H4 (cell line): ENCODE measurements at places on chromosomes 12 and 14. TPM values are rescaled to one million over a fixed set of nuclear protein-coding genes. Genes with fewer than 3 reads are reported as not detected.
A peak's percentile ranks its signal among the peaks of the same experiment; 100 is the strongest.

DNA sequence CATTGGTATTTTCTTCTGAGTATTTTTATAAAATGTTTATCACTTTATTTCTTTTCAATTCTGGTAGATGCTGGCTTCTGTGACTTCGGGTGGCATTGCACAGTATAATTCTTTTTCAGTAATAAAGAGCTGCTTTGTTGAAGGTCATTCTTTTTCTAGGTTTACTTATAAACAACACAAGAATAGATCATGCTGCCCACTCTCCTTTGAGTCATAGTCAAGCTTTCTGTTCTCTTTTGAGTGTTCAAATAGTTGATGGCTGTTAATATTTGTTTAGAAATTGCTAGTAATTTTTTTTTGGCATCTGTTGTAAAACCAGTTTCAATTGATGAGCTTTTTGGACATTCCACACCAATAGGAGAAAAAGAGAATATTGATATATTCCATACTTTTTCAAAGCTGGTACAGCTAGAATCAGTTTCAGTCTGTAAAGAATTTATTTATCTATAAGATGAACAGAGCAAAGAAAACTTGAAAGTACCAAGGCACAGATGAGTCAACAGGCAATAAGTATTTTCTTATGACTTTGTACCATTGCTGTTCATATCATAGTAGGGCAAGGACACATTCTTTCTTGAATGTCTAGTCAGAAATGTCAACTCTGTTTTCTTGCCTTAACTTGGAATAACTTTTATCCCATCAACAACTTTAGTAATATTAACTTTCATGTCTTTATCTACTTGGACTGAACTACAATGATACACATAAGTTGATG lies 513.0 kb upstream of the SEL1L start:
- no peak for DNase-seq

DNA sequence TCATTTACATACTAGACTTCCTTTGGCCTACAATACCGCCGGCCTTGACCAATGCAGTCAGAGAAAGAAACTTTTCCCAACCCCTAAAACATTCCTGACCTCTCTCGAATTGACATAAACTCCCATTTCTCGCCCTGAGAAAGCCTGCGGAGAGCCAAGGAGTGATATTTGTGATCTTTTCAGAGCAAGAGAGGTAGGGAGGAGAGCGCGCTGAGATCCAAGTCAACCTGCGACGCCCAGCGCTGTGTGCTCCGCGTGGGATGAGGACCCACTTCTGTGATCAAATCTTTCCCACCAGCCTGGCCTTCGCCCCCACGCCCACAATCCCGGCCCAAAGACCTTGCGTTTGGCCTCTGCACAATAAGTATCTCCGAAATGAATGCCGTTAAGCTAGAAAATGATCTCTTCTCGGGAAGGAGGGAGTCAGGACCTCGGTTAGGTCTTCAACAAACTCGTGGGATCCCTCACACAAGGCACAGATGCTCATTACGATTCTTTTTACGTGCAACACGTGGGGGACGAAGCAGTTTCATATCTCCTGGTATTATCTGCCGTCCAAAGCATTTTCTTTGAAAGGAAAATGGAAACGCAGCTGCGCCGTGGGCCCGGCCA lies 6.3 kb upstream of the NPAS3 start:
- DNase-seq, result no peak

DNA sequence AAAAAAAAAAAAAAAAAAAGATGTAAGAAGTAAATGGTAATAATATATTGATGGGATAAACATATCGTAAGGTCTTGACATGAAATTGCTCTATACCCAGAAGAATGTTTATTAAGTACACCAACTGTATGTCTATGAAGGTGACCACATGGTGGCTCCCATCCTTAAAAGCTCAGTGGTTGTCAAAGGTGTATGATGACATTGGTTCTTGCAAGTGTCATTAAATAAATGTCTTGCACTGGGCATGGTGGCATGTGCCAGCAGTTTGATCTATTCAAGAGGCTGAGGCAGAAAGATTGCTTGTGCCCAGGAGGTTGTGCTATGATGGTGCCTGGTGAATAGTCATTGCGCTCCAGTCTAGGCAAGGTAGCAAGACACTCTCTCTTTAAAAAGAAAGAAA lies 10.4 kb downstream of the CCT2 start:
- no peak for DNase-seq

DNA sequence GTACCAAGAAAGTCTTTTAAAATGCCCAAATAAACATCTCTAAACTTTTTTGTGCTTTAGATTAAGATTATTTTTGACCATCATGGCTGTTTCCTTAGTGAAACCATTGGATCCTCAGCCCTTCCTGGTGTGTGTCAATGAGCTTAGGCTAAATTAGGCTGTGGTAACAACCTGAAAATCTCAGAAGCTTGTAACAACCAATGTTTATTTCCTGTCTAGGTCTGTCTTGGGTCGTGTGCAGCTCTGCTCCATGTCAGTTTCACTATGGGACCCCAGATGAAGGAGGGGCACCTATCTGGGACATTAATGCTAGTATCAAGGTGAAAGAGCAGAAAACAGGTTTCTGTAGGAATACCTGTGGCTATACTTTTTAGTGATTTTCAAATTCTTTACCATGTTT lies 49.9 kb downstream of the KCNMB4 start:
- DNase-seq, result no peak

DNA sequence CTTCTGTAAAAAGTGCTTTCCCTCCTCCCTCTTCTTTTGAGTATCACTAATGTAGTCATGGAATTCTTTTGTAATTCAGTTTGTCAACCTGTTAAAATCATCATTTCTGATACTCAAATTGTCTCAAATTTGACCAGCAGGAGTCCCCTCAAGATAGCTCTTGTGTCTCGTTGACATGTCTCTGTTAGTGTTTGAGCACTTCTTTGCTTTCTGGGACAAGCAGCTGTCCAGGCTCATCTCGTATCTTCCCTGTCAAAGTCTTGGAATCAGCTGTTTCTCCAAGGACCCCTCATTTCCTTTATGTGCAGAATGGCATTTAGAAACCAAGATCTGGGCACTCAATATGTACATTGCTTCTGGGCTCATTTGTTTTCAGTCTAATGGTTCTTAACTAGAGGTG lies 10.7 kb downstream of the CIPC start:
- DNase-seq, result no peak

DNA sequence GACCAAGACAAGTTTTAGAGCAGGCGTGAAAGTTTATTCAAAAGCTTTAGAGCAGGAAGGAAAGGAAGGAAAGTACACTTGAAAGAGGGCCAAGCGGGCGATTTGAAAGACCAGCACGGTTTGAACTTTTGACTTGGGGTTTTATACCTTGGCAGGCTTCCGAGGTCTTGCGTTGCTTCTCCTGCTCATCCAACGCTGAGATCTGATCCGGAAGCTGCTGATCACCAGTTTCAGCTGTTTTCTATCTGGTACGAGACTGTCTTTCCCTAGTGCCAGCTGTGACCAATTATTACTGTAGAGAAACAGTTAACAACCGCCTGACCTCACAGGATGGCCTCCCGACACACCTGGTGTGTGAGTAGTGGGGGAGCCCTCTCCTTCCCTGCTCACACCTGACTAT lies 20.6 kb upstream of the SNRPF start:
- peak; percentile 60 for DNase-seq

DNA sequence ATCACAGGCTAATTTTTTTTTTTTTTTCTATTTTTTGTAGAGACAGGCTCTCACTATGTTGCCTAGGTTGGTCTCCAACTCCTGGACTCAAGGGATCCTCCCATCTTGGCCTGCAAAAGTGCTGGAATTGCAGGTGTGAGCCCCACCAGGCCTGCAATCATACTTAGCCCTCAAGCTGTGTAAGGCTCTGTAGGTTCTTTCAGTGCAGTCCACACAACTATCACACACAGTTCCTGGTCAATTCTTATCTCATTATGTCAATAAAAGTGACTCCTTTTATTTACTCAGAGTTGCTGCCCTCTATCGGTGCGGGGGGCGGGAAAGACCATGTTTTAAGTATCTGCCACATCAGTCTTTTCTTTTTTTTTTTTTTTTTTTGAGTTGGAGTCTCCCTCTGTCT lies 29.0 kb downstream of the SLC2A3 start:
- peak; percentile 66 for DNase-seq

DNA sequence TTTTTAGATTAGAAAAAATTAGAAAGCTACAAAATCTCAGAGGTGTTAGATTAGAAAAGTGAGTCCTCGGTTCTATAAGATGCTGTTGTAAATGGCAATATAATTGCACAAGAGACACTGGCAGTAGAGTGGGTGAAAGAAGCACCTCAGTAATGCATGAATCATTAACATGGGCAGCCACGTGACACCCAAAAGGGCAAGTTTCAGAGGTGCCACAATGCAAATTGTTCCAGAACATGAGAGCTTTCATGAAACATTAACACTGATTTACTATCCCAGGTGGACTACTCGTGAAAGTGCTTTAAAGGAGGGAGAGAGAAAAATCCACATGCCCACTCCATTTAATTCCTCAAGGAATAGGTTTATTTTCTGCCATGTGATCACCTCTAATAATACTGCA lies 108.4 kb downstream of the PTPRR start:
- no peak for DNase-seq

DNA sequence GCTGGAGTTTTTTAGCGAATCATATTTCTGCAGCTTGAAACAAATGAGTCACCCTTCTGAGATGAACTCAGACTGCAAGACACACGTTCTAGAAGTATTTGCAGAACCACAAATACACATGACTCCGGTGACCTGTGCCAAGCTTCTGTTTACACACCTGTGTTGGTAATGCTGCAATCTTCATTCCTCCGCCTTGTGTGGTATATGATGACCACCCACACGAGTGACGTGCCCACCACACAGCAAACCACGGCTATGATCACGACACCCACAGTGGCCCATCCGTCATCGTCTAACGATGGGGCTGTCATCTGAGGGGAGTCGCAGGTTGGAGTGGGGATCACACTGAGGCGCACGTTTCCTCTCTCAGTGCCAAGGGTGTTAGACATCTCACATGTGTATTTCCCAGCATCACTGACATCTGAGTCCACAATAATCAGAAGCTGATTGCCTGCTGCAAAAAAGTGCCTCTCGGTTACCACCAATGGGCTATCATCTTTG lies 43.0 kb downstream of the LRIG3 start:
- DNase-seq, result peak; percentile 92

- DNase-seq, result no peak
Observed at GRCh38 chr12:237026-237815, 23.3 kb upstream of the SLC6A12 start.

DNA sequence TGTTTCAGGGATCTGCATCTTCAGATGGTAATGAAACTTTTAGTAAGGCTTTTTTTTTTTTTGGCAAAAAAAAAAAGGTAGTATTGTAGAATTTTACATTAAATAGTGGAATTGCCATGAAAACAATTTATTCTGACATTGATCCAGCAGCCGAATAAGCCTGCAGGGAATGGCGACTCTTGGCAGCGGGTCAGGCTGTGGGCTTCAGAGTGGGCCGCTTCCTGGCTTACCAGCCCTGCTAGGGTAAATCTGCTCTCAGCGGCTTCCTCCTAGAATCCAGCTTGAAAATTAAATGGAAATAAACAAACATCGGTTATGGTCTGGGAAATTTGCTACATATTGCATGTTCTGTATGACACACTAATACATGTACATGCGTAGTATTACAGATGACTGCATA lies 34.8 kb downstream of the SFSWAP start:
- no peak for DNase-seq

DNA sequence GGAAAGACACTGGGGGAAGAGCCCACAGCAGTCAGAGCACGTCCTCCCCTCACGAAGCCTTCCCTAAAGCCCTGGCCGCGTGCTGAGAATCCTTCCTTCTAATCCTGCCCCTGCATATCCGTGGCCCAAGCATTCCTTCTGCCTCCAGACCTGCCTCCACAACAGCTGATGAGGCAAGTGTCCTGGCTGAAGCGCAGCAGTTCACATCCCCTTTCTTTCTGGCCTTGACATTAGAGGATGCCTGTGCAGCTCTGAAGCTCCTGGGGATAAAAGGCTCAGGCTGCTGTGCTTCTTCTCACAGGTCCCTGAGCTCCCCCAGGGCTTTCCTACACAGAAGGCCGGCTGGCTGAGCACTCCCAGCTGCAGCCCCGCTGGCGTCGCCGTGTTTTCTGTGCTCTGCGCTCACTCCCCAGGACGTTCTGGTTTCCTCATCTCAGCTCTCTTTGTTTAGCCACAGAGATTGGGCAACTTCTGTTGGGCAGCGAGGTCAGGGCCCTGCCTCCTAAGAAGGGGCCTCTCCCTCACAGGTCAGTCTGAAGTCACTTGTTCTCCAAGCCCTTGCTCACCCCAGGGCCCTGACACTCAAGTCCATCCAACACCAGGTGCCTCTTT lies 45.8 kb downstream of the NINJ2 start:
- DNase-seq, result no peak

GRCh38 chr12:132517013-132517739 lies 27.2 kb downstream of the FBRSL1 start:
- DNase-seq, result no peak

DNA sequence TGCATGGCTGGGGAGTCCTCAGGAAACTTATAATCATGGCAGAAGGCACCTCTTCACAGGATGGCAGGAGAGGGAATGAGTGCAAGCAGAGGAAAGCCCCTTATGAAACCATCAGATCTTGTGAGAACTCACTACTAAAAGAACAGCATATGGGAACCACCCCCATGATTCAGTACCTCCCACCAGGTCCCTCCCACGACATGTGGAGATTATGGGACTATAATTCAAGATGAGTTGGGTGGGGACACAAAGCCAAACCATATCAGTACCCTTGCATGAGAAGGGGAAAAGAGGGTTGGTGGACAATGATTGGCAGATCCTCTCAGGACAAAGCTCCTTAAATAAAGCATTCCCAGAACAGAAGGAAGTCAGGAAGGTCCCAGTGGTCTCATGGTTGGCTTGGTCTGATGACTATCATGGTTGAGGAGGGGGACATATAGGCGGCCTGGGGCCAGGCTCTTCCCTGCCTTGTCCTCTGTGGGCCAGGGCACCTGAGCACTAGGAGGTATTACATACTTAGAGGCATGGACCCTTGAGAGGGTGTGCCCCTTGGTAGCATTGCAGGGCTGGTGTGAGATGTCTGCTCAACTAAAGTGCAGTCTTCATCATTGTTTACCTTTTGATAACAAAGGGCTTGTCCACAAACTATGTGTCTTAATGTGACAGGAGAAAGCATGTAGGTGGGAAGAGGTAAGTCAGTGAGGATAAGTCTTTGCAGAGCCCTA lies 22.2 kb downstream of the HSD17B6 start:
- no peak for DNase-seq

- DNase-seq, result peak; percentile 15
Observed at GRCh38 chr12:59401862-59402261, 194.0 kb upstream of the SLC16A7 start.

DNA sequence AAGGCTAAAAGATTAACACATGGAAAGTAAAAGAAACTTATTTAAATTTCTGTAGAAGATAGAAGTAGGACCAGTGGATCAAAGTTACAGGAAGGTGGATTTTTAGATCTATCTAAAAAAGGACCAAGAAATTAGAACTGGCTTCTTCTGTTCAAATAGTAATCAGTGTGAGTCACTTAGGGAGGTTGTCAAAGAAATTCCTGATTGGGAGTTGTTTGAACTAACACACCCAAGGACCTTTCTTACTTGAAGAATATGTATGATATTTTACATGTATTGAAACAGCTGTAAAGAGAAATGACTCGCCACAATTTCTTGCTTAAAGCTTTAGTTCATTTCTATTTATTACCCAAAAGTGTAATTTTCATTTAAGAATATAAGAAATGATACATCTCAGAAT lies 256.9 kb downstream of the RAD51B start:
- DNase-seq, result no peak

Gene JDP2
- 17.6 and 31.9 TPM in 2 replicates for total RNA-seq

Gene LRRC9
- not detected in 2 replicates for total RNA-seq
